ENCODE measurements at places on chromosomes 4 and X. TPM values are rescaled to one million over a fixed set of nuclear protein-coding genes. Genes with fewer than 3 reads are reported as not detected.

HS3ST1 gene
- total RNA-seq: 0.22 TPM

MAGEA1 gene
- total RNA-seq: not detected

DNA sequence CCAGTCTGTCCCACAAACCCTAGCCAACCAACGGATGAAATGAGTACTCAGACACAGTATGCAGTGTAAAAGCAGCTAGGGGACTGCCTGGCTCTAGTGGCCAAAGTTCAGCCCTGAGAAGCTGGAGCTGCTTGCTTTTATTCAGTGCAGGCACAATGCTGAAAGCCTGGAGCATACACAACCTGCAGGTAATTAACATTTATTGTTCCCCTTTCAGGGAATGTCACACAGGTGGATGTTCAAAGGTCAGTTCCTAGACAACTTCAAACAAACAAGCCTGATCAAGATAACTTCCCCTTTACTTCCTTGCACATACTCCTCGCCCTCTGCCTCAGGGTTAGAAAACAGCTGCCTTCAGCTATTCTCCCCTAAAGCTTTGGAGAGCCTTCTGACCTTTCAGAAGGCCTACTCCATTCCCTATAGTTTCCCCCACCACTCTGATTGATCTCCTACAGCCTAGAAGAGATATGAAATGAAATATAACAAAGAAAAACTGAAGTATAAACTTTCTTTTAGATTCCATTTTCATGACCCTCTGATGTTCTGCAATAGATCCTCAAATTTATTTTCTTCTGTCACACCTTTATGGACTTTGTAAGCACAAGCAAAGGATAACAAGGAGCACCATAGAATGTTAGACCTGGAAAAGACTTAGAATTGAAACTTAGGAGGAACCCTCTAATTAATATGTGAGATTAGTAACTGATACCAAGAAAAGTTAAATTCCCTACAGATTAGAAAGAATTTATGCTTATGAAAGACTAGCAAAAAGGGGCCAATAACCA is 6.8 kb upstream of the DCAF8L1 start:
- DNase-seq: no peak

DNA sequence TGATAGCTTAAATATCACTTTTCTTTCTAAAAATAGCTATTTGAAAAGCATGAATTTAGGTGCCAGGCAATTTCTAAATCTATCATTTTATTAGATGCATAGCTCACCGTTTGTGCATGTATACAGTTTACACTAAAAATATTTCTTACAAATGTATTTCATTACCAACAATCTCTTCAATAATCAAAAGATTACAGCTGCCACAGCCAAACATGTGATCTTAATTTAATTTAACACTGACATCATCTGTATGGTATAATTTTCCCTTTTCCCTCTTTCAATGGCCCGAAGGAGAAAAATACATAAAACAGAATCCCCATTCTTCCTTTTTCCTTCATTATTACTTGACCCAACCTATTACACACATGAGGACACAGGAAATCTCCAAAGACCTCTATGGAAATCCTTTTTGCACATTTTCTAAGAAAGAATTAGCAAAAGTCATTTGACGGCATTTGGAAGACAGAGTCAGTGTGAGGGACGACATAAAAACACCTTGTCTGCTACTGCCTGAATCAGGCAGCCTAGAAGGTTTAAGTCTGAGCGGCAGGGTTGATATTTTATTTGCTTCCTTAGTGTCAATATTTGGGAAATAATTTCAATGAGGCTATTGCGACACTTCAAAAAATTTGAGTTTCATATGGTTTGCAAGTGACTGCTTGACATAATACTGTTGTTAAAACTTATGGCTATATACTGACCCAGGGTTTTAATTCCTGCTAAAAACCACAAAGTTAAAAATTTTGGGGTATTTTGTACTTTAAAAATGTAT is 111.2 kb downstream of the TTC29 start:
- DNase-seq: no peak

GRCh38 chr4:153115322-153116290 is 88.6 kb upstream of the TRIM2 start:
- DNase-seq: peak; percentile 82

NXF3 gene
- not detected for total RNA-seq

GRCh38 chrX:84186603-84187532 is 1.1 kb downstream of the RPS6KA6 start:
- DNase-seq: no peak

ZNF711 gene
- total RNA-seq: 10.8 TPM

- DNase-seq: no peak
These were observed 218.1 kb downstream of the ANTXR2 start for GRCh38 chr4:79854856-79855502.

DNA sequence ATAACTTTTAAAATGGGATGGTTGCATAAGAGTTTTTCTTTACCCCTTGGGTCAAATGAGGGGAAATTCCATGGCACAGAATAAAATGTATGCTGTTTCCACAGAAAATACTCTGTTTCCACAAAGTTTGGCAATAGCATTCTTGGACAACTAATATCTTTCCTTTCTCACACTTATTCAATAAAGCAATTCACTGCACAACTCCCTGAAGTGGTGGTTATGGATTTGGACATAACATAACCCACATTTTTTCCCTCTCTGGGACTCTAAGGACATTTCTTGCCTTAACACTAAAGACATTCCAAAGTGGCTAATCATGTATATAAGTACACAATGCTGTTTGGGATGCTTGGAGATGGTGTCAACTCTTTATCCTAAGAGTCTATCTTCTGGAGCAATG is 51.7 kb upstream of the GPM6B start:
- DNase-seq: peak; percentile 36

APOOL gene
- total RNA-seq: 18.2 TPM

BANK1 gene
- total RNA-seq: 2.0 TPM

HTR2C gene
- total RNA-seq: not detected

DNA sequence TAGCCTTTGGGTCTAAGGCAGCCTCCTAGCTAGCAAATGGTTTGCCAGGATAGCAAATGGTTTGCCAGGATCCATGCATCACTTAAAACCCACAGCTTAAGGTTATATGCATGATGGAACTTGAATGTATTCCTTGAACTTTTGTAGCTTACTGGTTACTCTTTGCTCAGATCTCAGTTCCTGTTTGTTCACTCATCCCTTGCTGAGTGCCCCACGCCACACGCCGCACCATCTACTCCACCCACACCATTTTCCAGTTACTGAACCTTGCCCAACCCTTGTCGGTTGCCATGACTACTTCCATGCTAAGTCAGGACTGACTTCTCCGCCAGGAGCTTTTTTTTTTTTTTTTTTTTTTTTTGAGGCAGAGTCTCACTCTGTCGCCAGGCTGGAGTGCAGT is 29.5 kb upstream of the XIAP start:
- DNase-seq: peak; percentile 77

TMPRSS11B gene
- total RNA-seq: 0.27 TPM

MAGEA2 gene
- total RNA-seq: 6.1 TPM

DNA sequence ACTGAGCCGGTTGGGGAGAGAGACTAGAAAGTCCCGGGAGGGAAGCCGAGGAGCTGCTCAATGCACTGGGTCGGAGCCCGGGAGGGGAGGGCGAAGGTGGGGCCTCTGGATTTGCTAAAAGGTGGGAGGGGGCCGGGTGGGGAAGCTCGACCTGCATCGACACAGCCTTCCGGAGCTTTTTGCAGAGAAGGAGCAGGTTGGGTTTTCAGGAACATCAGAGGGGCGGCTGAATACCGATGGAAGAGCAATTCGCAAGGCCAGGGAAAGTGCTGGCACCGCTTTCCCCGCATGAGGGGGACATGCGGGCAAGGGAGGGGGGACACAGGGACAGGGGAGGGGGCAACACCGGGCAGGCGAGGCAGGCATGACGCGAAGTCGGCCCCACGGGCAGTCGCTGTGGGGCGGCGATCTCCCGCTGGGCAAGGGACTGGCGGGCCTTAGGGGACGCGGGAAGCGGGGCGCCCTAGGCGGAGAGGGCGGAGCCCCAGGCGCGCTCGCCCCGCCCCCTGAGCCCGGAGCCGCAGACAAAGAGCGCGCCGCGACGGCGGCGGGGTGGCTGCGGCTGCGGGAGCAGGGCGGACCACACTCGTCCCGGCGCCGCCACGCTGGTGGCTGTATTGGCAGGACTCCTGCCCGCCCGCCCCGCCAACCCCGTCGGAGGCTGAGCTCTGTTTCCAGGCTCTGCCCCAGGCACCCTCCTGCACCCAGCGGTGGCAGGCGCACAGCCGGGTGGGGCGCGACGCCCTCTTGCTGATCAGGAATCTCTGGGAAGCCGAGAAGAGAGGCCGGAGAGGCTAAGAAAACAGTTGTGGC is 11.6 kb downstream of the PDZD4 start:
- DNase-seq: no peak

SYP gene
- total RNA-seq: 1.9 TPM

DNA sequence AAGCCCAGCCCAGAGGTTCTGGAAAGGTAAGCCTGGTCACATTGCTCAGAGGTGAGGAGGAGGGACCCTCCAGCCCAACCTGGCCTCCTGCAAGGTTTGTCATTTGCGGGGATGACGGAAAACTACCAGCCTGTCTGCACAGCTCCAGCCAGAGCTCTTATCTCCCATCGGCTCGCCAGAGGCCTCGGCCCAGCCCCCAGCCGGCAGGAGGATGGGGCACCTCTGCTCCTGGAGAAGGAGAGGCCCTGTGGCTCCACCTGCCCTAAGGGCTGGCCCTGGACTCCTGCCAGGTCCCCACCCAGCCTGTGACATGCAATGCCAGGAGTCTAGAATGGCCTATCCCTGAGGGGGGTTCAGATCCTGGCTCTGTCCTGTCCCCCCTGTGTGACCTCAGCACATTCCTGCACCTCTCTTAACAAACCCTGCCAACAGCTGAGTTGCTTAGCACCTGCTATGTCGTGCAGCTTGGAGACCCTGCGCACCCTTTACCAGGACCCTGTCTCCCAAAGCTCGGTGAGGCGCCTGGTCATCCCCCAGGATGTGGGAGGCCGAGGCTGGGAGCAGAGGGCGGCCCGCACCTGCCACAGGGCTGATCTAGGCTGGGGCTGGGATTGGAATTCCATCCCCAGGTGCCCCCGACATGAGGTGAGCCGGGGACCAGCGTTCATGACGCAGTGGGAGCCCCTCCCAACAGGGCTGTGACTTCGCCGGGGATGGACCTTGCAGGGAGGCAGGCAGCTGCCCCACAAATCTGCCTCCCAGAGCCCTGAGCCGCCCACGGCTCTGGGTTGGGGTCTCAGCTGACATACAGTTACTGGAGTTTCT is 14.4 kb downstream of the ADRA2C start:
- DNase-seq: no peak

Measured in astrocyte (in vitro differentiated cells and primary cell).